Putamen (tissue), 1 donor: ENCODE measurements at places on chromosomes 13 and 19.

DNA sequence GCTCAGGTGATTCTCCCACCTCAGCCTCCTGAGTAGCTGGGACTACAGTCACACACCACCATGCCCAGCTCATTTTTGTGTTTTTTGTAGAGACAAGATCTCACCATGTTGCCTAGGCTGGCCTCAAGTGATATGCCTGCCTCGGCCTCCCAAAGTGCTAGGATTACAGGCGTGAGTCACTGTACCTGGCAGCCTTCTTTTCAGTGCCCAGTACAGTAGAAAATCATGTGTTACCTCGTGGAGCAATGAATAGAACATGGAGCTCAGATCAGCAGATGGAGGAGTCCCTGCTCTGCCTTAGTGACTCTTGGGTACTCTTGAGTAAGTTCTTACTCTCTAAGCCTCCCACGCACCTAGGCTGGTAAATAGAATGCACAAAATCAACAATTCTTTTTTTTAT, 44.7 kb downstream of the THSD1 start:
- no peak for DNase-seq

GRCh38 chr13:31588316-31588715, 151.0 kb upstream of the RXFP2 start:
- DNase-seq, result no peak

DNA sequence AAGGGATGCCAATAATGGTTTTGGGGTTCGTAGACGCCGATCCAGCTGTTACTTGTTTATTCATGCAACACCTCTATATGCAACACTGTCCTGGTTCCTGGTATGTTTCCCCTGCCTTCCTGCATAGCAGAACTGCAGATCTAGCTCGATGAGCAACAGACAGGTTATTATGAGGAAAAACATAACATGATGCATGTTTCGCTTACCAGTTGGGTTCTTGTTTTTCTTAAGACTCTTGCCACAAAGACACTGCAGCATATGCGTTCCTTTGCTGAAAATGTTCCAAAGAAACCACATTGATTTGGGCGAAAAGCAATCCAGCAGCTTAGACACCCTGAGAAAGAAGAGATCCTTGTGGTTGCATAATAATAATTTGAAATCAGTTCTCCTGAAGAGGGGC, 583 bp downstream of the FGF14 start:
- no peak for DNase-seq

GRCh38 chr13:109781384-109782065, 4.9 kb downstream of the IRS2 start:
- DNase-seq, result no peak

GRCh38 chr13:73934215-73934641, 200.0 kb downstream of the KLF12 start:
- DNase-seq, result no peak

DNA sequence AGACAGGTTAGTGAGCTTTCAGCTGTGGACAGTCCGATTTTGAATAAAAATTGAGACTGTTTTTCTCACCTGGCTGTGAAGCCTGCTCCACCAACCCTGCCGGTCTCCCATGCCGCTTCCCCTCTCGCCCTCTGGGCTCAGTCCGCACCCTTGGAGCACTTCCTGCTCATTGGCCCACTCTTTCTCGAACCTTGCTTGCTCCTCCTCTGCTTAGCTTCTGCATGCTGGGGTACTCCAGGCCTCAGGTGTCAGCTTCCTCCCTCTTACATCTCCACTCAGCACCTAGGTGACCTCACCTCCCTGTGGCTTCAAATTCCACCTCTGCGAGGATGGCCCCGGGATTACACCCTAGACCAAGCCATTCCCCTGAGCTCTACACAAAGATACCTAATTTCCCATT, 39.6 kb downstream of the C13orf42 start:
- no peak for DNase-seq

- DNase-seq, result peak; percentile 75
Measured at GRCh38 chr19:38247734-38248268, 8.4 kb downstream of the PPP1R14A start.

- no peak for DNase-seq
Measured at GRCh38 chr13:28434926-28435325, 60.0 kb downstream of the FLT1 start.

DNA sequence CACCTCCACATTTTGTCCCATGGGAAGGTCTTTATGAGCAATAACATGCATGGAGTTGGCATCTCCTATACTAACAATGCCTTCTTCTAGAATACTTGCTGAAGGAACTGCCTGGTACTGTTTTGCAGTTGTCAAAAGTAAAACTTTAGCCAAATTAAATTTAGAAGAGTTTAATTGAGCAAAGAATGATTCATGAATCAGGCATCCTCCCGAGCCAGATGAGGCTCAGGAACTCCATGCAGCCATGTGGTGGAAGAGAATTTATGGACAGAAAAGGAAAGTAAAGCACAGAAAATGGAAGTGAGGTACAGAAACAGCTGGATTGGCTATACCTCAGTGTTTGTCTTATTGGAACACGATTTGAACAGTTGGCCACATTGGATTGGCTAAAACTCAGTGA, 1081.9 kb downstream of the SLITRK1 start:
- DNase-seq, result no peak

DNA sequence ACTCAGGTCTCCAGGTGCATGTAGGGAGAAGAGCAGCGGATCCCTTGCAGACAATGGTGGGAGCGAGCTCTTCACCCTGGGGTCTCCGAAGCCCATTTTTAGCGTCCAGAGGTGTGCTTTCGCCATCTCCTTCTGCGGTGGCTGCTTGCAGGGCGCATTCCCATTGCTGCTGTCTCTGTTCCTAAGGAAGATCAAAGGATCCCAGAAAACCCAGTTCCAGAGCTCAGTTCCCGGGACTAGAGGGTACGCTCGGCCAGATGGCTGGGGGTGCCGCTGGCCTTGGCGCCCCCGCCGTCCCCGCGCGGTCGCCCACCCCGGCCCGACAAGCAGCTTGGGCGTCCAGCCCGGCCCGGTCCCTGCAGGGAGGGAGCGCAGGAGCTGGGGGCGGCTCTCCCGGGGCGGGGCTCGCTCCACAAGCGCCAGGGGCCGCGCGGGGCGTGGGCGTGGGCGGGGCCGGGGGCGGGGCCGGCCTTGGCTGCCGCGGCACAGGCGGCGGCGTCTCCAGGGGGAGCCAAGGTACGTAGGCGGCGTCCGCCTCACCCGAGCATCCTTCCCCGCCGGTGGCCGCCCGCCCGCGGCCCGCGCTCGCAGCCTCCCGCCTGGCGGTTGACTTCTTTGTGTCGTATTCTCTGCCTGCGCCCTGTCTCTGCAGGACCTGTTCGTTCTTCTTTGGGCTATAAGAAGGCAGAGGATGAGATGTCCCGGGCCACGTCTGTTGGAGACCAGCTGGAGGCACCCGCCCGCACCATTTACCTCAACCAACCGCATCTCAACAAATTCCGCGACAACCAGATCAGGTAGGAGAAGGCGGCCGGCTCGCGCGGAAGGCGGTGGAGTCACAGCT, 96.8 kb downstream of the ATP8A2 start:
- peak; percentile 29 for DNase-seq

- no peak for DNase-seq
Measured at GRCh38 chr13:113742445-113743120, 16.4 kb upstream of the TMEM255B start.

DNA sequence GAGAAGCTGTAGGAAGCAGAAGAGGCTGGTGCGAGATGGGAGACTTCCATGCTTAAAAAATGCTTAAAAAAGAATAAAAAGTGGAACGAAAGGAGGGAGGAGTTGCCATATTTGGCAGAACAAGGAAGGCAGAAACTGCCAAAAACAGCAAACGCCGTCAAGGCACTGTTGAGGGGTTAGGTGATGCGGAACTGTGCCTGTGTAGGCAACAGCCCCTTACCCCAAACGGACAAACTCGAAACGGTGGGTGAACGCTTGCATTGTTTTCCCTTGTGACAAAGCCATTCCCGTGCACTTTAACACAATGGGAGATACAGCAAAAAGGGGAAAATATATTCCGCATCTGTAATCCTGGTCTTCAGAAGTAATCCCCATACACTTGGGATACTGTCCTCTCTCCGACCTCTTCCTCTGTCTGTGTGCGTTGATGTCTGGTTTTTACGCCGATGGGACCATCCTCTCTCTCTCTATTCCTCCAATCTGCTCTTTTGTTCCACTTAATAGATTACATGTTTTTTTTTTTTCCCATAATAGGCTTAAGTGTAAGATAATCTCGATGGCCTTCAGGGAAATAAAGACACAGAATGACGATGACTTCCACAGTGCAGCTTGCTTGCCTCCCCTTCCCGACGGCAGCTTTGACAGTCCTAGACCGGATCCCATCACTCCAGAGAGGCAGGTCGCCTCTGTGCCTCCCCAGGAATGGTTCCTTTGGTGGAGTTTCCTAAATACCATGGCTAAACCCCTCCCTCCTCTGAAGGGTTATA, 132.7 kb upstream of the RNF113B start:
- DNase-seq, result no peak

GRCh38 chr13:25973576-25973975, 78.2 kb downstream of the SHISA2 start:
- no peak for DNase-seq

DNA sequence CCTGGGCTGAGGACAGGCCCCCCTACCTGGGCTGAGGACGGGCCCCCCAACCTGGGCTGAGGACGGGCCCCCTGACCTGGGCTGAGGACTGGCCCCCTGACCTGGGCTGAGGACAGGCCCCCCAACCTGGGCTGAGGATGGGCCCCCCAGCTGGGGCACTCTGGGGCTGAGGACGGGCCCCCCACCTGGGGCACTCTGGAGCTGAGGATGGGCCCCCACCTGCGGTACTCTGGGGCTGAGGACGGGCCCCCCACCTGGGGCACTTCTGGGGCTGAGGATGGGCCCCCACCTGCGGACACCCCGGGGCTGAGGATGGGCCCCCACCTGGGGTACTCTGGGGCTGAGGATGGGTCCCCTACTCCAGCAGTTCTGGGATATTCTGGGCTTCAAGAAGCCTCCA, 65.5 kb downstream of the RASA3 start:
- no peak for DNase-seq

- no peak for DNase-seq
Measured at GRCh38 chr19:30217461-30217860, 154.7 kb upstream of the ZNF536 start.

- no peak for DNase-seq
Measured at GRCh38 chr19:13102416-13102665, 317 bp downstream of the LYL1 start.

- DNase-seq, result no peak
Measured at GRCh38 chr19:2289714-2290435, 7.9 kb upstream of the PEAK3 start.

- DNase-seq, result peak; percentile 11
Measured at GRCh38 chr13:101942038-101942437, 459.8 kb downstream of the FGF14 start.

GRCh38 chr13:76009267-76009890, 373.2 kb downstream of the LMO7 start:
- DNase-seq, result no peak

GRCh38 chr19:10230173-10230860, 814 bp downstream of the S1PR2 start:
- DNase-seq, result no peak

DNA sequence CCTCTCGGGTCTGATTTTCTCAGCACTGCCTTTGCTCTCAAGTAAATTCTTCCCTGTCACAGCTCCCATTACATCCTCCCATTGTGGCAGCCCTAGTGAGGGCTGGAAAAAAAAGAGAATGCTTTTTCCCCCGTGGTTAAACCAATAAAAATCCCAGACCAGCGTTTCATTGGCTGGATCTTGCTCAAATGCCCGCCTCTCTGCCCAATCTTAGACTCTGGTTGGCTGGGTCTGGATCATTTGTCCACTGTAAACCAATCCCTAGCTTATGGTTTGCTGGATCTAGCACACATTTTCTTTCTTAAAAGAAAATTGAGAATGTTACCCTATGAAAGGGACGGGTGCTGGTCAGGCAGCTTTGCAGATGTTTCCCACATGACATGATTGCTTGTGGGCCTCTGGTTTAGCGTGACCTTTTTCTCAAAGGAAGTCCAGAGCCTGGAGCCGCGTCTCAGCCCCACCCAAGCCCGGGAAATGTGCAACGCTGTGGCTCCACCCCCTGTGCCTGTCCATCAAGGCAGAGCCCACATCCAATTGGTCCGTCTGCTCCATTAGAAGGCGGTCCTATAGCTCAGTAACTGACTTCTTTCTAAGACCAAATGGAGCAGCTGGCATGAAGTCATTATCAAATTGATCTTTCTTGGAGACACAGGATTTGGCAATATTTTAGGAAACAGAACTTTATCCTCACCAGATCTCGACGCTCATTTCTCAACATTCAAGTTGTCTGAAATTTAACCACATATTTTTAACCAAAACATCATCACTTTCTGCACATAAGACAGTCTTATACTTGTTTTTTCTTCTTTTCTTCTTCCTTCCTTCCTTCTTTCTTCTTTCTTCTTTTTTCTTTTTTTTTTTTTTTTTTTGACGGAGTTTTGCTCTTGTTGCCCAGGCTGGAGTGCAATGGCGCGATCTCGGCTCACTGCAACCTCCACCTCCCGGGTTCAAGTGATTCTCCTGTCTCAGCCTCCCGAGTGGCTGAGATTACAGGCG, 2.6 kb upstream of the MCEMP1 start:
- DNase-seq, result no peak

DNA sequence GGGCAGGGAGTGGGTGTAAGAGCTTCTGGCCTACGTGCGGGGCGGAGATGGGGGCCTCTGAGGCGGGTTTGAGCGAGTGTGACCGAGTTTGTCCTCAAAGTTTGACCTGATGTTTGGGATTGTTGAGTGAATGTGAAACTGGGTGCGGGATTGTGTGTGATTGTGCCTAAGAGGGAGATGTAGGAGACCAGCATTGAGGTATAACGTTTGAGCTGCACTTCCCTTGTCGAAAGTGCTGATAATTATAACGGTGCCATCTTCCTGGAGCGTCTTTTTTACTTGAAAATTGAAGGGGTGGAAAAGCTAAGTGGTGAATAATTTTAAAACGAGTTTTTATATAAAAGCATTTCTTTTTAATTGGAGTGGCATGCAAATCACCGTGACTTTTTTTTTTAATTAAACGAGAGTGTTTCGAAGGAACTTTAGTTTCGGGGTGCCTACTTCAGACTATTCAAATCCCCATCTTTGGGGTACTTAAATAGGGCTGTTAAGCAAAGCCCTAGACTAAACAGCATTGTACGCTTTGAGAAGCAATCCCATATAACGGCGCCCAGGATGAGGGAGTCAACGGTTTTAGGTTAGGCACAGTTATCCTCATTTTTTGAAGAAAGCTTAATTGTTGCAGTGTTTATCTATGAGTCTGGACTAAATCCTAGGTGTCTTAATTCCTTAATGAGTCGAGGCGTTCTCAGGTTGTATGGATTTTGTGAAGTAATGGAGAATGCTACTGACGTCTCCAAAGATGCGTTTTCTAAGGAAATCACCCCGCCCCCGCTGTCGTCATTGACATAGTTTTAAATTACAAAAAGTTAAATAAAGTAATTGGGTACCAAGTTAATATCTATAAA, 594 bp downstream of the ZNF146 start:
- DNase-seq, result no peak
